ENCODE measurements at places on chromosomes 16 and 17.

- DNase-seq, result no peak
Measured at GRCh38 chr17:49292901-49293300, 62.3 kb upstream of the PHOSPHO1 start.

DNA sequence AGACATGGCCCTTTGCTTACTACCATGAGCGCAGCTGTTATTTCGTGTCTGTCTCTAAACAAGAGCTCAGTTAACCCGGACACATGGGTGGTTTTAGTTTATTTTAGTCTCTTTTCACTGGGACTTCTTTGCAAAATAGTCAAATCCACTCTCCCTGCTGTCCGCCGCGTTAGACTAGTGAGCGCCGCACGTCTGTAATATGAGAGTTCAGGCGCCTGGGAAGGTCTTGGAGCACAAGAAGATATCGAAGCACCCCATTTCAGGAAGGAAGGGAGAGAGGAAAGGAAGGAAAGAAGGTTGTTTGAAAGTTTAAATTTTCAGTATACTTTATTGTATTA is 111.0 kb upstream of the CHMP6 start:
- no peak for DNase-seq

- DNase-seq, result no peak
Measured at GRCh38 chr17:80132906-80133625, 13.9 kb downstream of the EIF4A3 start.

DNA sequence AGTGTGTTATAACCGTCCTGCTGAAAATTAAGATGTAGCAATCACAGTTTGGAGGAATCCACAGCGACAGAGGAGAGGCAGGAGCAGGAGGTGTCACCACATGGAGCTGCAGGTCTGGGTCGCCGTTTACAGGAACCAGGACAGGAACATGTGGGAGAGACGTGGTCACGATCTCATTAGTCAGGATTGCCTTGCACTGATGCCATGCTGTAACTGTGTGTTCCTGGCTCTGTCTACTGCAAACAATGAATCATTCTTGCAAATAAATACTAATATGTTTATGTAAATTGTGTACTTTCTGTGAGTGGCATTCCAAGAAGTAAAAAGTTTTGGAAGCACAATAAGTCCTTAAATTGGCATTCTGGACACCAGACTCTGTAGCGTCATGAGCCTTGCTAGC is 271.8 kb downstream of the CPPED1 start:
- DNase-seq, result no peak

- DNase-seq, result no peak
Measured at GRCh38 chr17:63443053-63443452, 3.1 kb downstream of the CYB561 start.

GRCh38 chr16:83470416-83470815 is 337.4 kb upstream of the HSBP1 start:
- peak; percentile 28 for DNase-seq

DNA sequence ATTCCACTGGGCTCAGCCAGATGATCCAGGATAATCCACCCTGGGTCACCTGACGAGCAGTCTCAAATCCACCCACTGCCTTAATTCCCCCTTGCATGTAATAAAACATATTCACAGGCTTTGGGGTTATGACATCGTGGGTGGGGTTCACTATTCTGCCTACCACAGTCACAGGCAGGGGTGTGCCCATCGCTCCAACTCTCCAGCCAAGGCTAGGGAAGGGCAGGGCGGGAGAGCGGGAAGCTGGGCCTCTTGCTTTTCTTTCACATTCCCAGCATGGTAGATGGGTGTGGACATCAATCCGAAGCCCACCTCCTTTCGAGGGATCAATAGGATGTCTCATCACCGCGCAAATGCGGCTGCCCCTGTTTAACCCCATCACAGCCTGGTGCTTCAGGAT is 12.7 kb upstream of the CD300LD start:
- no peak for DNase-seq

GRCh38 chr16:1678500-1679098 is 520 bp downstream of the JPT2 start:
- DNase-seq, result no peak

- no peak for DNase-seq
Measured at GRCh38 chr17:78532922-78533640, 44.1 kb downstream of the DNAH17 start.

DNA sequence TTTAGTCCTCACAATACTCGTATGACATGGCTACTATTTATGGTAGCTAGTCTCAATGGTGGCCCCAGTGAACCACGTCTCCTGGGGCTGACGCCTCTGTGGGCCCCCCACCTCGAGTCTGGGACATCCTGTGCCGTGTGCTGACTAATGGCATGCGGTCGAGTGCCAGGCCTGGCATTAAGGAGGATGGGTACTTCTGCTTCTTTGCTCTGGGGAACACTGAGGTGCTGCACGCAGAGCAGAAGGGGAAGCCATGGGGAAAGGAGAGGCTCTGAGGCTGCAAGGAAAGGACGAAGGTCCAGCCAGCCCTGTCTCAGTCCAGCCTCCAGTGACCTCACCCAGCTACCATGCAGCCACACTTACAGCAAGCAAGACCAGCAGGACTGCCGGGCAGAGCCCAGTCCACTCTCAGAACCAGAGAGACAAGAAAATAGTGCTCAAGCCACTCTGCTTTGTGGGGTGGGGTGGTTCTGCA is 5.7 kb upstream of the MPRIP start:
- DNase-seq, result no peak

DNA sequence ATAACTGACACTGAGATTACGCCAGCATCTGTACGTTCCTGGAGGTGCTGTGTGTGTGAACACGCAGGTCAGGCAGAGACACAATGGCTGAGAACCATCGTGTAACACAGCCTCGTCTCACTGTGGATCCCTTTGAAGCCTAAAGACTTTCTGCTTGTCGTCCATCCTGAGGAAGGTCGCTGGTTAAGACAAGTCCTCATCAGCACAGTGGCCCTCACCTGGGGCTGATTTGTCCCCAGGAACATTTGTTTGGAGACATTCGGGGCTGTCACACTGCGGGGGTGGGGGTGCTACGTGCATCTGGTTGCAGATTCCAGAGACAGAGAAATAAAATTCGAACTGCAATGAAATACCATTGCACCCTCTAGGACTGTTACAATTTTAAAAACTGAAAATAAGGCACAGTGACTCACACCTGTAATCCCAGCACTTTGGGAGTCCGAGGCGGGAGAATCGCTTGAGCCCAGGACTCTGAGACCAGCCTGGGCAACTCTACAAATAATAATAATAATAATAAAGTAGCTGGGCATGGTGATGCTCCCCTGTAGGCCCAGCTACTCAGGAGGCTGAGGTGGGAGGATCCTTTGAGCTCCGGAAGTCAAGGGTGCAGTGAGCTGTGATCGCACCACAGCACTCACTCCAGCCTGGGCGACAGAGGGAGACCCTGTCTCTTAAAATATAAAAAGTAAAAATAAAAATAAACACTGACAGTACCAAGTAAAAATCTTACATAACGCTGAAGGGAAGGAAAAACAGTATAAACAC is 112.0 kb upstream of the METRNL start:
- no peak for DNase-seq

DNA sequence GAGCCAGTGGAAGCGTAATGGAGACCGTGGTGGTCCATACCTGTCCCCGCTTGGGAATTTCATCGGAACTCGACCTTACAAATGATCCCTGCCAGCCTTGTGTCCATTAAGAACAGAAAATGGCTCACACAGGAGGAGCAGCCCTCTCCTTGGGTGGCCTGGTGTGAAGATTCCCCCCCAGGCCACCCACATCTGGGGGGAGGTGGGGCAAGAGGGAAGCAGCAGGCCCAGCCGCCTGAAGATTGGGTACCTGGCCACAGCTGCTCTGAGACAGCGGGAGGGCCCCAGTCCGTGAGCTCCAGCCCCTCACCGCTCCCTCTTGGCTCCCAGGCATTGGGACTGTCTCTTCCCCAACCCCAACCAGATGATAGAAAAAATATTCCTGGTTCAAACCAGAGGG is 277.8 kb upstream of the FOXF1 start:
- no peak for DNase-seq

DNA sequence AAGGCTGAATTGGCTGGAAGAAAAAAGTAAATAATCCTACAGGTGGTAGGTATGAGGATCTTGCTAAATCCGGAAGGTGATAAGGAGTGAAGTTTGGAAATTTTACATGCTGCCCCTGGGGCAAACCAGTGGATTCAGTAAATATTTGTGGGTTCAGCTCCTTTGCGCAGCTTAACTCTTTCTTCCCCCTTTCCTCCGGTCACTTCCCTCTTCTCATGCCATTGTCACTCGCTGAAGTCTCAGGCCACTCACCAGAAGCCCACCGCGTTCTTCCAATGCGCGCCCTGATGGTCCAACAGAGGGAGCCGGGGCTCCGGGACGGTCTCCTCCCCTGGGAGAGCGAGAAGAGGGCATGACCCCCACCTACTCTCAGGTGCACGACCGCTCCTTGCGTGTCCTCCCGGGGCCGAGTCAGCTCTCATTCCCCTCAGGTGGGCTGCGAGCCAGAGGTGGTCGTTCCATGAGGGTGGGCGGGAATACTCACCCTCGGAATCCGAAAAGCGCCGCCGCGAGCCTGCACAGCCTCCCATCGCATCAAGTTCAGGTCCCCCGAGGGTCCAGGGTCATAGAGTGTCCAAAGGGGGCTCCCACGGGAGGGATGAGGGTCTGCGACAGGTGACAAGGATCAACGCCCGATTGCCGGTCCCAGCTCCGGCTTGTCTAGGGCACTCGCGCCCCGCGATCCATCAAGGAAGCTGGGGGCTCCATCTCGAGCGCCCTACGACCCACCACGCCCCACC is 474 bp downstream of the CLN3 start:
- DNase-seq, result no peak

- DNase-seq, result no peak
Measured at GRCh38 chr16:12078405-12079280, 102.1 kb downstream of the SNX29 start.

GRCh38 chr16:28964072-28964471 is 10.5 kb upstream of the SPNS1 start:
- no peak for DNase-seq

DNA sequence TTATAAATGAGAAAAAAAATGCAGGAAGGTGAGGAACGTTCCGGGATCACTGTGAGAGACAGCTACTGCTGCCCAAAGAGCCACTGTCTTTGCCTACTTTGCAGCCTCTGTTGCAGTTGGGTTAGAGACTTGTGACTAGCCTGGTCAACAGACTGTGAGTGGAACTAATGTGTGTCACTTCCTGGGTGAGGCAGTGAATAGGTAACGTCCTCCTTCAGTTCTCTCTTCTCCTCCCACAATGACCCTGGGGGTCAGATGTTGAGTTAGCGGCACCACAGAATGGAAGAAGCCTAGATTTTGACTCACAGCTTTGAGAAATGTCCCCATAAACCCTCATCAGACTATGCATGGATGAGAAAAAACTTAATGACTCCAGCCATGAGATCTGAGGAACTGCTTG is 5.2 kb downstream of the C16orf46 start:
- DNase-seq, result no peak
